T-helper 2 cell treated with Interferon-gamma antibody and Interleukin-4, amounts not matched to agents 100 ng/mL and 5 ng/mL, for 36 hours (primary cell): ENCODE measurements at places on chromosomes 11 and 22. TPM values are rescaled to one million over a fixed set of nuclear protein-coding genes. Genes with fewer than 3 reads are reported as not detected.

MRE11 gene
- 40.7 and 43.5 TPM in 2 replicates for total RNA-seq

C11orf86 gene
- total RNA-seq: not detected in 2 replicates

SLC16A8 gene
- not detected in 2 replicates for total RNA-seq

FAM181B gene
- not detected in 2 replicates for total RNA-seq

RRAS2 gene
- total RNA-seq: 47.5 and 49.2 TPM in 2 replicates

OR51B2 gene
- not detected in 2 replicates for total RNA-seq

CADM1 gene
- total RNA-seq: 0.75 and 0.91 TPM in 2 replicates

PRAME gene
- not detected in 2 replicates for total RNA-seq

SYT12 gene
- total RNA-seq: not detected in 2 replicates

KIRREL3 gene
- total RNA-seq: not detected in 2 replicates

INSC gene
- total RNA-seq: 0.09 and 0.11 TPM in 2 replicates

PKDREJ gene
- total RNA-seq: not detected in 2 replicates

SLC22A25 gene
- not detected in 2 replicates for total RNA-seq

GGTLC3 gene
- total RNA-seq: not detected in 2 replicates

MRGPRX4 gene
- total RNA-seq: not detected in 2 replicates

LSP1 gene
- total RNA-seq: 600 and 607 TPM in 2 replicates

ENTHD1 gene
- 0.14 and 0.18 TPM in 2 replicates for total RNA-seq

RRM1 gene
- total RNA-seq: 190 TPM in 2 replicates

ARHGAP42 gene
- total RNA-seq: 0.16 and 0.32 TPM in 2 replicates

CBLIF gene
- total RNA-seq: not detected in 2 replicates

MMP1 gene
- not detected in 2 replicates for total RNA-seq

PIWIL4 gene
- total RNA-seq: 0.61 and 1.0 TPM in 2 replicates

SUSD2 gene
- total RNA-seq: 0.59 and 0.89 TPM in 2 replicates

PRR33 gene
- total RNA-seq: not detected in 2 replicates

CARD16 gene
- 61.6 and 65.3 TPM in 2 replicates for total RNA-seq

RASSF10 gene
- total RNA-seq: not detected in 2 replicates

AP2A2 gene
- total RNA-seq: 59.6 and 69.5 TPM in 2 replicates

TRIM49D2 gene
- not detected in 2 replicates for total RNA-seq

CDCA5 gene
- total RNA-seq: 91.5 and 93.2 TPM in 2 replicates

RNF141 gene
- total RNA-seq: 8.7 and 9.7 TPM in 2 replicates

ARHGAP32 gene
- 4.4 and 5.1 TPM in 2 replicates for total RNA-seq

HOATZ gene
- total RNA-seq: not detected in 2 replicates

CD3E gene
- total RNA-seq: 576 and 590 TPM in 2 replicates

BARX2 gene
- total RNA-seq: 0.09 and 0.43 TPM in 2 replicates

TP53AIP1 gene
- not detected in 2 replicates for total RNA-seq

PTPRCAP gene
- 308 and 324 TPM in 2 replicates for total RNA-seq

DEUP1 gene
- total RNA-seq: not detected in 2 replicates

RNF26 gene
- 33.0 and 34.3 TPM in 2 replicates for total RNA-seq

SYT7 gene
- total RNA-seq: not detected in 2 replicates

PLEKHA7 gene
- total RNA-seq: 2.0 and 2.1 TPM in 2 replicates
